GM13976 (cell line): ENCODE measurements at places on chromosomes 5 and 9.

DNA sequence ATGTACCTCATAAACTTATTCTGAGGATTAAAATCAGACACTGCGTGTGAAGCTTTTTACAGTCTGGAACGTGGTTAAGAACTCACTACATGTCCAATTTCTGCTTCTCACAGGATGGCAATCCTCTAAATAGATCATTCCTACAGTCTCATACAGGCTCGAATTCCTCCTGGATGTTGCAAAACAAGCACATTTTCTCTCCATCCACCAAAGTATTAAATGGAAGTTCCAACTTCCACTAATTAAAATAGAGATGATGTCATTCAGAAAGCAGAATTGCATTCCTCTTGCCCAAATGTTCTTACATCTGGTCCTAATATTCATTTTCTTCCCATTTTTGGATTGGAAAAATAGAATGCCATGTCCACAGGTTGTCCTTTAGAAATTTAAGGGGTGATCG is 145.5 kb upstream of the PCA3 start:
- DNase-seq: no peak

- no peak for DNase-seq
Measured at GRCh38 chr5:171596391-171596878, 177.0 kb downstream of the FGF18 start.

- no peak for DNase-seq
Measured at GRCh38 chr5:38410304-38410990, 146.0 kb downstream of the LIFR start.

DNA sequence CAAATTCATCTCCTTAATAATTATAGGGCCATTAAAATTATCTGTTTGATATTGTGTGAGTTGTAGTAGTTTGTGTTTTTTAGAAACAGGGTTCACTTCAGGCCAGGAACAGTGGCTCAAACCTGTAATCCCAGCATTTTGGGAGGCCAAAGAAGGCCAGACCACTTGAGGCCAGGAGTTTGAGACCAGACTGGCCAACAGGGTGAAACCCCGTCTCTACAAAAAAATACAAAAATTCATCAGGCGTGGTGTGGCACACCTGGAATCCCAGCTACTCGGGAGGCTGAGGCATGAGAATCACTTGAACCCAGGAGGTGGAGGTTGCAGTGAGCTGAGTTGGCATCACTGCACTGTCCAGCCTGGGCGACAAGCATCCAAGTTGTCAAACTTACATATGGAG is 57.0 kb downstream of the IARS1 start:
- no peak for DNase-seq

DNA sequence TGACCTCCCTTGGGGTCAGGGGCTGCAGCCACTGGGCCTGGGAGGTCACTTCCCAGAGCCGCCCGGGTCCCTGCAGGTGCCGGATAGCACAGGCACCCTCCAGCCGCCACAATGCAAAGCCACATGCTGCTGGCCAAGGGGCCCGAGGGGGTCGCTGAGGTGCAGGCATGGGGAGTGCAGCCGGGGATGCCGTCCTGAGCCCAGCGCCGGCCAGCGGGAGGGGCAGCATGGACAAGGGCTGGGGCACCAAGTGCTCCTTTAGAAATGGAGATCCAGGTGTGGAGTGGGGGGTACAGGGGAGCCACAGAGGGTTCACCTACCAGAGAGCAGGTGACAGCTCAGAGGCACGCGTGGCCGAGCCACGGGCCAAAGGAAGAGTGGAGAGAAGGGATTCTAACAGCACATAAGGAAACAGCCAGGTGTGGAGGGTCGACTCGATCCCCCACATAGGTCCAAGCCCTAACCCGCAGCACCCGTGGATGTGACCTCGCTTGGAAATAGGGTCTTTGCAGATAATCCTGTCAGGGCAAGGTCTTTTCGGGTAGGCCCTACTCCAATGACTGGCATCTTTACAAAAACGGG is 24.7 kb downstream of the ZDHHC11B start:
- peak; percentile 33 for DNase-seq

DNA sequence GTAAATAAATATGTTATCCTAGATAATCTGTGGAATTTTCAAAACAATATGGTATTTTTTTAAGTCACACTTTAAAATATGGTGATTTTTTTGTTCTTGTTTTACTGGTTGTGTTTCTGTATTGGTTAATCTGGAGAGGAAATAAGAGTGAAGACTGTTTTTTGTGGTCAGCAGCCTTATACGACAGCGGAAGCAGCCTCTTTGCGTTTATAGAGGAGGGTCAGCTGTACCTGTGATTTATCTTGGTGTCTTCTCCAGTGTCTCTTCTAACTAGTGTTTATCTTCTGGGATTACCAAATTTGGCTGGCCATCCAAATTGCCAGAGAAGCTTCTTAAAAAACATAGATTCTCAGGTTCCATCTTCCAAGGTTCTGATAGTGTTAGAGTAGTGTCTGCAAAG is 58.7 kb downstream of the ICE1 start:
- no peak for DNase-seq

- DNase-seq: no peak
Measured at GRCh38 chr5:138770291-138770690, 17.1 kb downstream of the CTNNA1 start.

GRCh38 chr5:73814233-73814846 is 188.3 kb downstream of the ARHGEF28 start:
- no peak for DNase-seq

DNA sequence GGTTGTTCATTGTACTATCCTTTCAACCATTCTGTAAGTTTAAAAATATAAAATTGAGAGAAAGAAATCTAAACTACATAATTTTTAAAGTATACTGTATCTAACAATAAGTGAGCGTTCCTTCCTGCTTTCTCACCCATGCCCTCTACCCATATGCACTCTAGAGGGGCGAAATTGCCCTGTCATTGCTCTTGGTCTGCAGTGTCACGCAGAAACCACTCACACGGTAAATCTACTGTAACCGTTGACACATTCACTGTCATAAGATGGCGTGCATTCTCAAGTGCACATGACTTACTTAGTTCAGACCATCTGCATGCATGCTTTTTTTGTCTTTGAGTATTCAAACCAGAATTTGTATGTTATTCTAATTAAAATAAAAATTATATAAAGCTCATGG is 55.7 kb upstream of the NIPBL start:
- DNase-seq: no peak

DNA sequence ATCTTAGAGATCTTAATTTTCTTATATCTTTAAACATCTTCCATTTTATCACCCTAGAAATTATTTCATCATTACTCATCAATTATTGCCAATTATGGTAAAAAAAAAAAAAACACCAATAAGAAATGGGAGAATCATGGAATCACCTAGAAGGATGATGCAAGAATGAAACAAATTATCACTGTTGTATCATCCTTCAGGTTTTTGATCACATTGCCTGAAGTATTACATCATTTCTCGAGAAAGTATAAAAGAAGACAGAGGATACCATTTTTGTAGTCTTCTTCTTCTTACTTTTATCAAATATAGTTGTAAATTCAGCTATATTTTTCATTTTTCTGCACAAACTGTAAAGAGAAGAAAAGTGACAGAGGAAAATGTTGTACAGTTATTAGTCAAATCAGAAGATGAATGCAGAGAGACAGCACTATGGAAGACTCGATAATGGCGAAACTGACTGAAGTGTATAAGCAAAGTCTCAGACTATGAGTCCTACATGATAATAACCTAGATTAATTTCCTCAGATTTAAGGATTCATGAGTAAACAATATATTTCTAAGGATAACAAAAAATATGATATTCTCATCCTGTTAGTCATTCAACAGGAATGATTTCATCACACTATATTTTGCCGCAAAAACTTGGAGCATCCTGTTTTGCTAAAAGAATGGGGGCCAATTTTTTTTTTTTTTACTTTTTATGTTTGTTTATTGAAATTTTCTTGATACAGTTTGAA is 5.9 kb upstream of the STC2 start:
- no peak for DNase-seq

DNA sequence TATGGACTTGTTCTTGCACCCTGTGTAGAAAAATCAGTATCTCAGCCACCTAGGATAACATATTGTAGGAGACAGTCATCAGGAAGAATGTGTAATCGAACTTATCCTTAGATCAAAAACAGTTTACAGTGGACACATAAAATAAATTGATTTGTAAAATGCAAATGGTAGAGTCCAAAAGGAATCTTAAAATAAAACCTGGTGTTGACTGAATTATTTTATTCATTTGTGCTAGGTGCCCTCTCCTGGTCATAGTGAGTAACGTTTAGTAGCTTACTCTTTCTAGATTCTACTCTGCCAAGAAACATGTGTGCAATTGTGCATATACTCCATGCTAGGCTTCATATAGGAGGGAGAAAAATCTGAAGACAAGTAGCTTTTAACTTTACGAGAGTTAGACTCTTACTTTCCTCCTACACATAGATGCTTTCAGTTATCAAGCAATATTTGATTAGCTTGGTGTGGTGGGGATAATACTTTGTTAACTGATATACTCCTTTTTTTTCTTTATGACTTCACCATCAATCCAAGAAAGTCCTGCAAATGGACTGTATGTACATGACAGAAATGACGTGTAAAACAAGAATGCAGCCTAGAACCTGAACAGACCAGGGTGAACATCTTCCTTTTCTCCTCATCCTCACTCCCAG is 23.7 kb upstream of the LOX start:
- DNase-seq: peak; percentile 7

- no peak for DNase-seq
Measured at GRCh38 chr5:65989158-65989557, 62.8 kb downstream of the ERBIN start.

GRCh38 chr5:137320056-137321045 is 178.8 kb downstream of the SPOCK1 start:
- peak; percentile 75 for DNase-seq

DNA sequence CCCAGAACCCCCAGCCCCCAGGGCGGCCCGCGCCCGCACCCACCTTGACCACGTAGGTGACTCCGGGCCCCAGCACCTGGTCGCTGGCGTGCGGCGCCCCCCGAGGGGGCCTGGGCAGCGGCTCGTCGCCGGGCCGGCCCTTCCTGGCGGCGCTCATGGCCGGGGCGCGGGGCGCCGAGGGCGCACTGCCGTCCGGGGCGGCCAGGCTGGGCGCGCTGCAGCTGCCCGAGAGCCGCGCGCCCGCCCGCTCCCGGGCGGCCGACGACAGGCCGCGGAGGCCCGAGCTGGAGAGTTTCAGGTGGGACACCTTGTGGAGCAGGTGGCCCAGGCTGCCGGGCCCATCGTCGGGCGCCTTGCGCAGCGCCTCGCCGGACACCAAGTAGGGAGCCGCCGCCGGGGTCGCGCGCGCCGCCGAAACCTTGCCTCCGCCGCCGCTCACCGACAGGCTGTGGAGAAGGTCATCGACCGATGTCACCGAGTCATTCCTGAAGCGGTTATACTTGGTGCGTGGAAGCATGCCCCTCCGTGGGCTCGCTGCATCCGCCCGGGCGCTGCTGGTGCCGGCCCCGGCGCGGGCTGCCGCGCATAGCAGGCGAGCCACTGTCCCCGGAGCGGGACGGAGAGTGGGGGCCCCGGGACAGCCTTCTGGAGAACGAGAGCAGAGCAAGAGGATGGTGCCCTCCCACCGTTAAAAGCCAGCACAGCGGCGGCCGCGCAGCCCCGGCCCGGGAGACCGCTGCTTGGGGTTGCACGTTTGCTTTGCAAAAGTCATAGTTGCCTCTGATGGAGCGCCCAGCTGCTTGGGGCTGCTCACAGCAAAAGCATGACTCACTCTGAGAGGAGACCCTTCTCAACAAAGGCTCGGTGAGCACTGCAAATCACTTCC is at the start of gene SHC3:
SHC3 (minus strand) TSS at position 875 of the 886 bp plus-strand sequence; CDS start at position 517, 358 bp downstream.
- DNase-seq: no peak

DNA sequence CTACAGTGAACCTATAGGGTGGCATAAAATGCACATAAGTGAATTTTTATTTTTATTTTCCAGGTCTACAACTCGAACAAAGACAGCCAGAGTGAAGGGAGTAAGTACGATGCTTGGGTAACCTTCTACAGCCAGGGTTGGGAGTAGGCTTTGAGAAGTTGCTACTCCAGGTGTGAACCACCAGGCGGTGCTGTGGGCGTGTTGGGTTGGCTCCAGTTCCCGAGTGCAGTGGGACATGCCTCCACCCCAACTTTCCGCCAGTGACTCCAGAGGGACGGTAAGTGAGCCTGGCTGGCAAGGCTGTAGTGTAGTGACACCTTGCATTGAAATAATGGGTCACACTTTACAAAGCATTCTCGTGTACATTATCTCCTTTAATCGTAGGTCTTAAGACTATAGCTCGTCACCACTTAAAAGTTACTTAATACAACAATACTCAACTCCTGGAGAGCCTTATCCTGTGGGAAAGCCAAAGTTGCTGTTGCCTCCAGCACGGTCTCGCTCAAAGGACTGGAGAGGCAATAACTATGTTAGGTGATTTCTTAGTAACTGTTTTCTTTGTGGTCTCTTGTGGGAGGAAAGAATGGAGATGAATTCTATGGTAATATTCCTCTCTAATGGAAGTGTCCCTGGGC is 244.0 kb downstream of the ARHGAP26 start:
- DNase-seq: no peak

DNA sequence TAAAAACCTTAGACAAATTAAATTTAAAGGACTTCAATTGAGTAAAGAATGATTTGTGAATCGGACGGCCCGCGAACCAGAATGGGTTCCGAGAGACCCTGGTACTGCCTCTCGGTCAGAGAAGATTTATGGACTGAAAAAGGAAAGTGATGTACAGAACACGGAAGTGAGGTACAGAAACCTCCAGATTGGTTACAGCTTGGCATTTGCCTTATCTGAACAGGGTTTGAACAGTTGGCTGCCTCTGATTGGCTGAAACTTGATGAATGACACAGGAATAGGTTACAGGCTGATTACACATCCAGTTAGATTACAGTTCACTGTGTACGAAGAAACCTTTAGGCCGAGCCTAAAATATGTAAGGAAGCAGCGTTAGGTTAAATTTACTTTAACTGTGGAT is 156.5 kb upstream of the EGFLAM start:
- DNase-seq: no peak

DNA sequence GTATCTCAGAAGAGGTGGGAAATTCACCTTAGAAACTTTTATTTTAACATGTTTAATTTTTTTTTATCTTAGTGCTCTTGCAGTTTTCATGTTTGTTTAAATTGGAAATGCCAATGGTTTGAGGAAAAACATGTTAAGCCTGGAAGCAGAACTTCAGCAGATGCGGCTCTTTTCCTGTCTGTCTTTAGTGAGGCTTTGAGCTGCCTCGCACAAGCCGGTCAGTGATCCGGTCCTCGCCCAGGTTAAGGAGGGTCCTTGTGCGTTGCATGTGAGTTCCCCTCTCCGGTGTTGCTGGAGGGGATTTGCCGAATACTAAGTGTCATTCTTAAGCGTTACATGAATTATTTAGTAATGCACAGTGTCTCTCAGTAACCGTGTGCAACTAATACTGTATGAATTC is 9.4 kb upstream of the PLEKHG4B start:
- DNase-seq: no peak

DNA sequence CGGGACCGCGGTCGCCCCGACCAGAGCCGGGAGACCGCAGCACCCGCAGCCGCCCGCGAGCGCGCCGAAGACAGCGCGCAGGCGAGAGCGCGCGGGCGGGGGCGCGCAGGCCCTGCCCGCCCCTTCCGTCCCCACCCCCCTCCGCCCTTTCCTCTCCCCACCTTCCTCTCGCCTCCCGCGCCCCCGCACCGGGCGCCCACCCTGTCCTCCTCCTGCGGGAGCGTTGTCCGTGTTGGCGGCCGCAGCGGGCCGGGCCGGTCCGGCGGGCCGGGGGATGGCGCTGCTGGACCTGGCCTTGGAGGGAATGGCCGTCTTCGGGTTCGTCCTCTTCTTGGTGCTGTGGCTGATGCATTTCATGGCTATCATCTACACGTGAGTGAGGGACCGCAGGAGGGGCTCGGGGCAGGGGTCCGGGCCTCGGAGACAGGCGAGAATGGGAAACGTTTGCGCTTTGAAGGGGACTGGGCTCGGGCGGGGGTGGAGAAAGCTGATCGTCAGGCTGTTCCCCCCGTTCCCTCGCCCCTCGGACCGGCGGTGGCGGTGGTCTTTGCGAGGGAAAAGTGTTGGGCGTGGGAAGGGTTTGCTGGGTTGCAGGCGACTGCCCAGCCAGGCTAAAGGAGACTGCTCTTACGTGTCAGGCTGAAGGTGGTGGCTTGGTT is 457 bp downstream of the UGCG start:
- DNase-seq: peak; percentile 77
